CD4-positive, alpha-beta T cell (primary cell): ENCODE measurements at places on chromosomes 3 and 15.

DNA sequence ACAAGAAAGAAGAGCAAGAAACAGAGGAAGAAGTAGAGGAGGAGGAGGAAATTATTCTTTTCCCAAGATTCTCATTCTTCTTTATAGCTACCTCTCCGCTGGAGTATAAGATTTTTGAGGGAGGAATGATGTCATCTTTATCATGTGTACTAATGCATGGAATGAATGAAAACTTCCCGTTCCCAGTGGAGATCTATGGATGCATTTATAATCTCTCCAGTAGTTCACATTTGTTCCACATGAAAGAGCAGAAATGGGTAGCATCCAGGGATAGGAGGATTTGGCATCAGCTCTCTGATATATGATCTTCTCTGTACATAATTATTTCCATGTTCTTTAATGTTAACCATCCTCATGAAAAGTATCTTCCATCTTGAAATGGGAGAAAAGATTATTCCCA is 244.4 kb downstream of the ADAMTSL3 start:
- DNase-seq: no peak

DNA sequence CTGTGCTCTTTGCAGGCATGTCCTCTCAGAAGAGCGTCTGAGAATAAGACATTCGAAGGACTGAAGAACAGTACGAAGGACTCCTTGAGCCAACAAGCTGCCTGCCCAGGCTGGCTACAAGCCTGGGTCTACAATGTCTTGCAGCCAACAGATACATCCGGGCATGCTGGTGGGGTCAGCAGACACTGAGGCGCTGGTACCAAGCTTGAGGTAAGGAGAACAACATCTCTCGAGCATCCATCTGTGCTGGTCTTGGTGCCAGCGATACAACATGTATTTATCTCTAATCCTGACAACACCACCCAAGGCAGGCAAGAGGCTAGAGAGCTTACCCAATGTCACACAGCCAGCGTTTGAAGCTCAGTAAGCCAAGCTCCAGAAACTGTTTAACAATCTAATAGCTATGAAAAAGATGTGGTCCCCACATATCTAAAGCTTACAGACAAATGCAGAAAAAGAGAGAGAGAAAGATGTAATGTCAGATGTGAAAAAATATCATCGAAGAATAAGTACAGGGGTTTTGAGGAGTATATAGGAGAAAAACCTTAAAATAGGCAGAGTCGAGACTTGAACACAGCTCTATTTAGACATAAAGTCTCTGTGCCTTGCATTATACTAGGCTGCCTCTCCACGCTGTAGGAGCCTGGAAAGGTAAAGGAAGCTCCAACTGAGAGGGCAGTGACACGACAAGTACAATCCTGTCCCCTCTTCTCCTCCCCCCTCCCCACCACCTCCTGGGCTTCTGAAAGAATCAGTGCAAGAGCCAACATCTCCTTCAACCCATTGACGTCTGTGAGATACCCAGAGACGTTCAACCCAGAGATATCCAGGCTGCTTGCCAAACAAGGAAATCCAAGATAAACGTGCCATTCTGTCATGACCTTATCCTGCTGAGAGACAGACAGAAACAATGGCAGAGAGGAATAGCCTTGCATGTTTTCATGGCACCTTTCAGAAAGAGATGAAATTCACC is 39.4 kb downstream of the WWTR1 start:
- DNase-seq: no peak

DNA sequence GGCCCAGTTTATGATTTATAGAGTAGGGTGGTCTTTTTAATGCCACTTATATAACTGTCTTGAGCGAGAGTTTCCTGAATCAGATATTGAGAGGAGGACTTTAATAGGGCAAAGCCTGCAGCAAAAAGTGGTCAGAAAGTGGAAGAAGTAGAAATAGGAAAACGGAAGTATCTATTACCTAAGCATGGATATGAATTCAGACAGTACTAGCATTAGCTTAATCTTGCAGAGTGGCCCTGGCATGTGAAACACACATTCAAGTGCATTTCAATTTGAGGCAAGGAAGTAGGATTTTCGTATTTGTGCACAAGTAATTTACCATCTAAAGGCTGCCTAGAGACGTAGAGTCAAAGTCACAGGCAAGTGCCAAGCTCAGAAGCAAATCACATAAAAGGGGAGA is 622.3 kb downstream of the DIPK2A start:
- no peak for DNase-seq

DNA sequence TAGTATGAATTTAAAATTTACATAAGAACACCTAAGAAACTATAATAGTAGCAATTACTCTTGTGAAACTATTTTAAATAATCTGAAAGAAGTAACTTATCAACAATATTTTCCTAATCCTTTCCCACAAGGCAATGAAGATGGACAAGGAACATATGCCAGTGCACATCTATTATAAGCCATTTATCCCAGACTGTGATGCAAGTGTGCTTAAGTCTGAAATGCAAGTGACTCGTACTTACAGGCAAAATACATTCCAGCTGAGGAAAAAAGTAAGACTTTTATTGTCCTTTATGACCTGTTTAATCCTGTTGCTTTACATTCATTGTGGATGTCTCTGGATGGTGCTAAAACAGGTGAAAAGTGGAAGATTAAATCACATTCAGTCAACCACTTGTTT is 709.4 kb downstream of the ZNF385D start:
- DNase-seq: no peak

- DNase-seq: no peak
Measured at GRCh38 chr3:73768524-73769308, 144.0 kb upstream of the PDZRN3 start.
